ENCODE measurements at places on chromosomes 2 and 18.

- no peak for DNase-seq
Observed at GRCh38 chr2:161580426-161580825, 43.8 kb upstream of the SLC4A10 start.

GRCh38 chr2:28318023-28318422 lies 74.6 kb upstream of the FOSL2 start:
- no peak for DNase-seq

- DNase-seq: no peak
Observed at GRCh38 chr2:131584940-131585339, 57.3 kb downstream of the CCDC74A start.

- no peak for DNase-seq
Observed at GRCh38 chr2:150545916-150546315, 58.4 kb upstream of the RND3 start.

DNA sequence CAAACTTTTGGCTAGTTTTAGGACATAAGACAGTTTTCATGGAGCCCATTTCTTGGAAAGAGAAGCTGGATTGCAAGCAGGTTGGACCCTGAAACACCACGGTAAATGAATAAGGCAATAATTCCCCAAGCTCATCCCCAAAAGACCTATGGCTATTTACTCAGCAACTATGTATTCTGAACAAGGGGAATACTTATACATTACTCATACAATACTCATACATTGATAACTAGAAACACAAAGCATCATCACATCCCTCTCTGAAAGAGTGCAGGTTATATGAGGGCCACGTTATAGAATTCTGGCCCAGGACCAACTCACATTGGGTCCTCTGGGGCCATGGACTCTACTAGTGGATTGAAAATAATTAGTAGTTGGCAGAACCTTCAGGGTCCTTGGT lies 154.8 kb downstream of the TMX3 start:
- no peak for DNase-seq

DNA sequence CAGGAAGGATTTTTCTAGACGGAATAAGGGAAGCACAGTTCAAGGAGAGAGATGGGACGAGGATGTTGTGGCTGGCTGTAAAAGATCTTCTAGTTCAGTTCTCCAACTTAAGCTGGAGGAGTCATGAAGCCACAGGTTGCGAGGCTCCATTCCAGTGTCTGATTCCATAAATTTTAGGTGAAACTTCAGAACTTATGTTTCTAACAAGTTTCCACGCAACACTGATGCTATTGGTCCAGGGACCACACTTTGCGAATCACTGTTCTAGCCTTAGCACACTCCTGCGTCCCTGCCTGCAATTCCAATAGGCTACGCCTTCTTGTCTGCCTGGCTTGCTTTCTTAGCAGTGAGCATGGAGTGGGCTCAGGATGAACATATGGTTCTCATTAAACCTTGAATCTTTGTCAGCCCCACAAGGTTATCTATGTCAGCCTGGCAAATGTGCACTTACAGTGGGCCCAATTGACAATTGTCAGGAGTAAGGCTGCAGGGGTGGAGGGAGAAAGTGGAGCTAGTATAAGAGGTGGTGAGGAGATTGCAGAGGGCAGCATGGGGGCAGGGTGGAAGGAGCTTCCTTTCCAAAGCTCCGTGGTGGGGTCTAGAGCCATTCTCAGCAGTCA lies 438.1 kb upstream of the ST6GAL2 start:
- DNase-seq: no peak

- no peak for DNase-seq
Observed at GRCh38 chr2:33395655-33396249, 80.7 kb upstream of the RASGRP3 start.

DNA sequence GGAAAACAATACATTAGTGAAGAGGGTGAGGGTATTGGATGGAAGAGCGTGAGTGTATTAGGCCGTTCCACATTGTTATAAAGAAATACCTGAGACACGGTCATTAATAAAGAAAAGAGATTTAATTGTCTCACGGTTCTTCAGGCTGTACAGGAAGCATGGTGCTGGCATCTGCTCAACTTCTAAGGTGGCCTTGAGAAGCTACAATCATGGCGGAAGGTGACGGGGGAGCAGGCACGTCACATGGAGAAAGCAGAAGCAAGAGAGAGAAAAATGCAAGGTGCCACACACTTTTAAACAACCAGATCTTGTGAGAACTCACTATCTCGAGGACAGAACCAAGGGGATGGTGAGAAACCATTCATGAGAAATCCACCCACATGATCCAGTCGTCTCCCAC lies 18.2 kb downstream of the HPCAL1 start:
- no peak for DNase-seq

- DNase-seq: no peak
Observed at GRCh38 chr2:231590614-231591013, 2.0 kb upstream of the TEX44 start.

DNA sequence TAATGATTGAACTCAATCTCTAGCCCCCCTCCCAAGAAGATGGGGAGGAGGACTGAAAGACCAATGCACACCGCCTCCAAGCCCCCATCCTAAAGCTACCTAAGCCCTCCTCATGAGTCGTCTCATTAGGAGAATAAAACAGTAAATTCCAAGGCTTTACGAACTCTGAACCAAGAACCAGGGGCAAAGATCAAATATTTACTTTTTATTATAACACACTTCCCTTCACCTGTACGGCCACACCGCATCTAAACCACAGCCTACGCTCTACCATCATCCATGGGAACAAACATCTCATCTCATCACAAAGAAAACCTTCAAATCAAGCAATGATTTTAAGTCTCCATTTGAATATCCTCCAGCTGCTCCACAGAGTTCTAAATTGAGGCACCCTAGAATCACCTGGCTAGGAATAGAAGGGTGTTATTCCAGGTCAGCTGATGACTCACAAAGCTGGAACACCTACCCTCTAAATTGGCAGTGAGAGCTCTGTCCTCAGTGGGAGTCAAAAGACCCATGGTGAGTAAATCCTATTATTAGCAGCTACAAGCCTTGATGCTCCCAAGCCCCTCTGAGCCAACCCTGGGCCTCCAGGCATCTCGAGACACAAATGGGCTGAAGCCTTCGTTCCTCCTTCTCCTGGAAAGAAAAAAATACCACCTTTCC lies 45.6 kb upstream of the BZW1 start:
- DNase-seq: no peak

GRCh38 chr2:136373841-136374240 lies 255.9 kb upstream of the CXCR4 start:
- no peak for DNase-seq

- no peak for DNase-seq
Observed at GRCh38 chr18:56108478-56109367, 520.7 kb upstream of the TCF4 start.

GRCh38 chr2:202494300-202495229 lies 118.4 kb downstream of the BMPR2 start:
- DNase-seq: no peak

- DNase-seq: no peak
Observed at GRCh38 chr2:242046206-242046826, 176.8 kb downstream of the RTP5 start.

DNA sequence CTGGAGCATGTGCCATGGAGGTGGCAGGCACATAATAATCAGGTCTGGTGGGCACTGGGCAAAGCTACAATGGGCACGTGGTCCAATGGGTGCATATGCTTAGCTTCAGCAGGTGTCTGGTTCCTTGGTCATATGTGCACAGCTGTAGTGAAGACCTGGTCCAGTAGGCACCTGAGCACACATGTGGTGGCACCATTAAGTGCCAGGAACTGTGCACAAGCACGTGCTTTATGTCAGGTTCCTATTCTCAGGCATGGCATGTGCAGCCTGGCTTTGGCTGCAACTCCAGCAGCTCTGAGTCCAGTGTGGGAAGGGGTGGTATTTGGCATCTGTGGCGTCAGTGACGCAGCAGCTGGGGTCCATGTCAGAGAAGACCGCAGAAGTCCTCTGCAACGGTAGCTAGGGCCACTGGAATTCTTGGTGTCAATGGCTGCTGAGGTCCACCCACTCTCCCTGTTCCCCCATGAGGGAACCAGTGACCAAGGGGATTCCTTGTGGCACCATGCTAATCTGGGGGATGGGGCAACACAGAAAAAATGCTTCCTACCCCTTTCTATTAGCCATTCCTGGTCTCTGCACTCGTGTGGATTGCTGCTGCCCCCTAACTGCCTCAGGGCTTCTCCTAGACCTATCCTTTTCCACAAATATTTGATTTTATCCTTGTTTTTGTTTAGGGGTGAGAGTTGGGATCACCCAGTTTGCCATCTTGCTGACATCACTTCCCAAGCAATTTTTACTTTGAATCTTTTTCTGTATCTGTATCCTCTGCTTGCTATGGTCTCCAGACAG lies 262.9 kb upstream of the MAP2 start:
- no peak for DNase-seq

- DNase-seq: no peak
Observed at GRCh38 chr2:20566331-20566730, 84.6 kb downstream of the HS1BP3 start.

DNA sequence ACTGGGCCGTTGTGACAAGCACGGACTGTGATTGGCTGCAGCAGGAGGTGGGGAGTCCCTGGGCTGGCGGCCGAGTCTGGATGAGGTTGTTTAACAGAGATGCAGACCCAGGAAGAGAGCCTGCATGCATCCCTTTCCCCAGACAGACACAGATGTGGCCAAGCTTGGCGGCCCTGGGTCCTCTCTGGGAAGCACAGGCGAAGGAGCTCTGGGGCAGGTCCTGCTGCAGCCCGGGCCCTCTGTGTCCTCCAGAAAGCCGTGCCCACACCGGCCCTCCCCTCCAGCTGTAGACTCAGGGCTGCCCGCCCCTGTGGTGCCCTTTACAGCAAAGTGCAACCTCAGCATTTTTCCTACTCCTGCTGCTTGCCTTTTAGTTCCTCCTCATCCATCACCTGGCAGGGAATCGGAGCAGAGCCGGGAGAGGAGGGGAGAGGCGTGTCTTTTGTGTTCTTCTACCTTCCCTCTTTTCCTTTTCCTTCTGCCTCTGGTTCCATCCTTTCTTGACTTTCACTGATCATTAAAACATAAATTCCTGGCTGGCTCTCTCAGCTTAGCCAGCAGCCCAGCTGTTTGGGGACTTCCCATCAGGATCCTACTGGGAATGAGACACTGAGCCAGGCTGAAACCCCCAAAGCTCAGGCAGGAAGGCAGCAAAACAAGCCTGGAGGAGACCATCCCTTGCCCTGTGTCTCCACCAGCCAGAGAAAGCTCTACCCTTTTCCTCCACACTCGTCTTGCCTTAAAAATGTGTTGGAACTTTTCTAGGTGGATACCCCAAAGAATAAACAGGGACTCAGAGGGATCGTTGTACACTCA lies 75.0 kb downstream of the CTIF start:
- no peak for DNase-seq

GRCh38 chr2:29033172-29033571 lies 41.2 kb downstream of the PCARE start:
- no peak for DNase-seq

- no peak for DNase-seq
Observed at GRCh38 chr2:55112229-55113031, 62.2 kb upstream of the RTN4 start.

GRCh38 chr2:149213764-149214493 lies 116.5 kb upstream of the LYPD6 start:
- no peak for DNase-seq

- no peak for DNase-seq
Observed at GRCh38 chr2:55365303-55365702, 54.4 kb downstream of the CCDC88A start.

DNA sequence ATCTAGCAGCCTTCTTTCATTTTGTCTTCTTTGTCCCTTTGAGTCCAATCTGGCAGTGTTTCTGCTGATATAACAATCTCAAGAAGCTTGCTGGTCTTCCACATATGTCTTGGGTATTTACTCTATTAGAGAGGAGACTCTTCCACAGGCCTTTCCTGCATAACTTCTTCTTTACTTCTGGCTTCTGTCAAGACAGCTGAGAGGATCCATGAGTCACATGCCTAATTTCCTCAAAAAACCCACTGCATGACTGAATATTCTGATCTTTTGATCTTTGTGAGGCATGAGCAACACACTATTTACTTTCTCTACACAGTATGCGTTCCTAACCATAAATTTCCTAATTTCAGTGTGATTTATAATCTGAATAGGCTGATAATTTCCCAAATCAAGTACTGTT lies 5.1 kb upstream of the DCC start:
- DNase-seq: no peak

- no peak for DNase-seq
Observed at GRCh38 chr2:234625626-234626250, 128.9 kb upstream of the ARL4C start.

DNA sequence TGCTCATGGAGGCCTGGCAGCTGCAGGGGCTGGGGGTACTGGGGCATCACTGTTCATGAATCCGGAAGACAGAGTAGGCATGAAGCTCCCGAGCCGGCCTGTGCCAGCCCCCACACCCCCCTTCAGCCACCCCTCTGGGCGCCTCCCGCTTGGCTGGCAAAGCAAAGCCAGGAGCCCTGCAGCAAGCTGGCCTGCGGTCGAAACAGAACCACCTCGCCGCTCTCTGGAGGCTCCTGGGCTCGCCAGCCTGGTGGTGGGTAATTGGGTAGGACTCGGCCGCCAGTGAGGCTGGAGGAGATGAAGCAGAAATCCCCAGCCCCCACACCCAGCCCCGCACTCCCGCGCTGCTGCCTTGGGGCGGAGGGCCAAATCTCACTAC lies 70.9 kb upstream of the GPC1 start:
- DNase-seq: no peak

DNA sequence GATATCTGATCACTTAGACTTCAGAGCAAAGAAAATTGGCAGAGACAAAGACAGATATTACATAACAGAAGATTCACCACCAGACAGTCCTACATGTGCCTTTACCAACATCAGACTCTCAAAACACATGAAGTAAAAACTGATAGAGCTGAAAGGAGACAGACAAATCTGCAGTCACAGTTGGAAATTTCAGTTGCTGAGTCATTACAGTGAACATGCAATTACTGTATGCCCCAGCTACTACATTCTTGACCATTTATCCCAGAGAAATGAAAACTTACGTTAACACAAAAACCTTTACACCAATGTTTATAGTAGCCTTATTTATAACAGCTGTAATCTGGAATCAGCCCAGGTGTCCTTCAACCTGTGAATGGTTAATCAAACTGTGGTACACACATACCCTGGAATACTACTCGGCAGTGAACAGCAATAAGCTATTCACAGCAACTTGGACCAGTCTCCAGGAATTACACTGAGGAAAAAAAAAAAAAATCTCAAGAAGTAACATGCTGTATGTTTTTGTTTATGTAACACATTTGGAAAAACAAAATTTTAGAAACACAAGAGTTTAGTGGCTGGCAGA lies 7.5 kb upstream of the SCLY start:
- DNase-seq: no peak

- no peak for DNase-seq
Observed at GRCh38 chr2:233856184-233856583, 1.8 kb upstream of the HJURP start.

DNA sequence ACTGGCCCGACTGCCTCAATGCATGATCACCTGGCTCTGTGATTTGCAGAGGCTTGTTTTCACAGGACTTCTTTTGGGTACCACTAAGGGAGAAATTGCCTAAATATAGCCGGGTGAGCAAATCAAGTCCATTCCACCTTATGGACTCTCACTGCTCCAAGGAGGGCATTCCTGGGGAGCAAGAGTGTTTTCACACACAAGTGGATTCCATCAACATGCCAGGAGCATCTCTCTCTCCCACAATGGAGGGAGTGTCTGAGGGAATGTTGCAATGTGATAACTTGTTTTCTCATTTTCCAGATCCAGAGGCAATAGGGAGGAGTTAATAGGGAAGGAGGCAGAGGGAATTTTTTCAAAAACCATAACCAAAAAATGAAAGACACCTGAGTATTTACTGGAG lies 250.7 kb downstream of the SATB2 start:
- no peak for DNase-seq
